Bone marrow (tissue), 2 donors: ENCODE measurements at places on chromosomes 12 and 14.

GRCh38 chr12:122499991-122500684 is 594 bp downstream of the ZCCHC8 start:
- no peak for DNase-seq

DNA sequence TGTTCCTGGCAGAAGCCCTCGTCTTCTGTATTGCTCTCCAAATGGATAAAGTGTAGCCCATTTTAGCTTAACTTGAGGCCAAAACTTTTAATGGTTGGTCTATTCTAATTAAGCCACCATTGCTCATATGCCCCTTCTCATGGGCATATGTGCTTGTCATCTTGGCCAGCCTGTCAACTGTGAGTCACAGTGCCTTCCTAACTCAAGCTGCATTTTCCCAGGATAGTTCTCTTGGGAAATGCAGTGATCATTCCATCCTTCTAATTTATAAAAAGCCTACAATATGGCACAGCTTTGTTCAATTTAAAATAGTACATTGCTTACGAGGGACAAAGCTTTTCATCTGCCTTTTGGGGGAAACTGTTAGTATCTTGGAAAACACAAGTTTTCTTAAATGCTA is 6.6 kb downstream of the PTHLH start:
- DNase-seq = no peak

DNA sequence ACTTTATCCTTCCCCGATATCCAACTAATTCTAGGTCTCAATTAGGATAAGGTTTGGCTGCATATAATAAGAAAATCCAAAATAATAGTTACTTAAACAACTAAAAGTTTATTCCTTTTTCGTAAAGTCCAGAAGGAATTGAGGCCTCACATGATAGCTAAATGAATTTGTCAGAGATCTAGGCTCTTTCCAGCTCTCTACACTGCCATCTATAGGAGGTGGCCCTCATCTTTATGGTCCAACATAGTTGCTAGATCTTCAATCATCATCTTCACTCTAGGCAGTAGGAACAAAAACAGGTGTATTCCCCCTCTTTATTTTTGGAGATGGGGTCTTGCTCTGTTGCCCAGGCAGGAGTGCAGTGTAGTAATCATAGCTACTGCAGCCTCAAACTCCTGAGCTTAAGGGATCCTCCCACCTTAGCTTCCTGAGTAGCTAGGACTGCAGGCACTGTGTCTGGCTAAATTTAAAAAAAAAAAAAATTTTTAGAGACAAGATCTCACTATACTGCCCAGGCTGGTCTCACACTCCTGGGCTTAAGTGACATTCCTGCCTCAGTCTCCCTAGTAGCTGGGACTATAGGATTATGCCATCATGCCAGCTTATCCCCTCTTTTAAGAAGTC is 46.5 kb upstream of the SAV1 start:
- peak; percentile 36 for DNase-seq

DNA sequence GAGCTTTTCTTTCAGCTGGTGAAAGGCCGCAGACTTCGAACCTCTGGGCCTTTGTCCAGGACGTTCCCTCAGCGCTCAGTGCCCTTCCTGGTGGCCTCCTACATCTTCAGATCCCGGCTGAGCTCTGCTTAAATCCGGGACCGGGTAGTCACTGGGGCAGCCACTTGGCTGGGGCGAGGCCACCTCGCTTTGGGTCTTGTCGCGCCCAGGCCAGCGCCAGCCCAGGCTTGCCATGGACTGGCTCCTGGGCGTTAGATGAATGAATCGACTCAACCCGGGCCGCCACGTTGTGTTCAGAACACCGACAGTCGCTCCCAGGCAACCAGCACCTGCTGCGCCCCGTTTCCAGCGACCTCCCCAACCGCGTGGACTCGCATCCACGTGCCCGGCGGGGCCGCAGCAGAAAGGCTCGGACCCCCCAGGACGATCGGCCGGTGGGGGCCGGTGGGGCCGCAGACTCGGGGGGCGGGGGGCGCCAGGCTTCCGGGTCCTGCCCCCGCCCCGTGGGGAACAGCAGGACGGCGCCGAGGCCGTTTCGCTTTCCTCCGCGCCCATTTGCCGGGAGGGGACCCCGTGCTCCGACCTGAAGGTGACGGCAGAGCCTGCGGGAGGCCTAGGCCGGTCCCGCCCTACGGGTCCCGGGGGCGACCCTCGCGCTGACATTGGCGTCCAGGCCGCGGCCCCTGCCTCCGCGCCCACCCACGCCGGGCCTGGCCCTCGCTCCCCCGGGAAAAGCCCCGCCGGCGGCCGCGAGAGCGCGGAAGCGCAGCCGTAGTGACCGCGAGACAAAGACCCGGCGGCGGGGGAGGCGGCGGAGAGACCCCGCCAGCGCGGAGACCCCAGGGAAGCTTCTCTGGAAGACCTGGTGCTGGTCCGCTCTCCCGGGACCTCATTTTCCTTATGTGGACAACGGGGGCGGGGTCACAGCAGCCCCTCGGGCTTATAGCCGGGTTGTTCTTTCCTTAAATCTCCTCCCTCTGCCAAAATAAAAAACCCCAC is 37.3 kb upstream of the RCOR1 start:
- peak; percentile 31 for DNase-seq

GRCh38 chr12:101876322-101876860 is 989 bp upstream of the DRAM1 start:
- DNase-seq = no peak

DNA sequence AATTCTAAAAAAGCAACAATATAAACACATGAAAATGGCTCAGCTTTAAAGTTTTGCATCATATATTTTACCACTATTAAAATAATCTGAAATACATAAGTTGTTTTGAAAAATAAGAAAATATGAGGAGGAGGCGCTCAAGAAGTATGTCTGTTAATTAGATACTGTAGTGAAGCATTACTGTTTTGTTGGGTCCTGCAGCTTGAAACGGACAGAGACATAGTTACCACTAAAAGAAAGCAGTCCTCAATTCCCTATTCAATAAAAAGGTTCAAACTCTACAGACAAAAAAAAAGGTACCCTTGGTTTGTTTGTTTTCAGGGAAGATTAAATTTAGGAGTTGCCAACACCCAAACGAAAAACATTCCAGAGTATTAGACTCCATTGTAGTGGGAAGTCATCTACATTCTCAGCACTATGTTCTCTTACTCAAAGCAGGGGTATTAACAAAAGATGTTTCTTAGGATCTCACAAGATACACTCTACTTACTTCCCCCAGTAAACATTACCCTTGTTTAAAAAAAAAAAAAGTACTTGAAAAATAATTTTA is 3.0 kb downstream of the PAWR start:
- no peak for DNase-seq

GRCh38 chr14:56002876-56003625 is 115.2 kb upstream of the PELI2 start:
- DNase-seq = no peak

- no peak for DNase-seq
Measured at GRCh38 chr14:42378880-42379279, 772.2 kb downstream of the LRFN5 start.

- DNase-seq = no peak
Measured at GRCh38 chr12:124786061-124786964, 77.4 kb downstream of the SCARB1 start.

DNA sequence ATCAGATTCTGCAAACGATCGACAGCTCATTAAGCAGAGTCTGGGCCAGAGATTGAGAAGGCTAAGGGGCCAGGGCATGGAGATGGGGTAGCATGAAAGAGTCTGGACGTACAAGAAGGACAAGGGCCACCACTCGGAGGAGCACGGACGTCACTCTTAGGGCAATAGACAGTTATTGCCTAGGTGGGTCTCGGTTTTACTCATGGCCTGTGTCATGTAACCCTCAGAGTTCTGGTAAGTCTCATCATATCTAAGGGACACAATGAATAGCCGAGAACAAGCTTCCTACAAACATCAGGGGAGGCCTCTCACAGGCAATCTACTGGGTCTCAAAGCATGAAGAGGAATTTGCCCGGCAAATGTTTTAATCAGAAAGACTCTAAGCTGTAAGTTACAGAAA is 30.4 kb upstream of the ITPK1 start:
- no peak for DNase-seq

DNA sequence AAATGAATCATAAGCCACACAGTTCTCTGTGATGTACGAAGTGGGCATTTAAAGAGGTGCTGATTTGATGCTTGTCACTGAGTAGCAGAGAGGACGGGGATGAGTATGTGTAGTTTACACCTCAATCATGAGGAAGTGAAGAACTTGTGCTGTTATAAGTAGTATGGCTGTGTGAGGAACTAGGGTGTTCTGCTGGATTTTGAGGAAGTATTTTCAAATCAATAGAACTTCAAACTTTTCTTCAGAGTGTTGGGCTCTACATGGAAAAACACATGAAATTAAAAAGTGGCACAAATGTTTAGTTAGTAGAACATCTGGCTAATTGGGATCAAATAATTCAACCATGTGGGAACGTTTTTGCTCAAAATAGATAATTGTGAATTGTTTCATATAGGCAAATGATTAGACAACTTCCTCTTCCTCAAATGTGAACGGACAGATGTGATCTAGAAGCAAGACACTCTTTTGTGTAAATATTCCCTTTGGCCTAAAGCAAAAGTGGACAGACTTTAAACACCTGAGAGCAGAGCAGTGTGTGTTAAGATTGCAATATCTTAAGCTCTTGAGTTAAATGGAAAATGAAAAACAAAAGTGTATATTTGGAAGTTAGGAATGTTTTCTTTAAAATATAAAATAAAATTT is 168.5 kb downstream of the NAV3 start:
- DNase-seq = peak; percentile 10

DNA sequence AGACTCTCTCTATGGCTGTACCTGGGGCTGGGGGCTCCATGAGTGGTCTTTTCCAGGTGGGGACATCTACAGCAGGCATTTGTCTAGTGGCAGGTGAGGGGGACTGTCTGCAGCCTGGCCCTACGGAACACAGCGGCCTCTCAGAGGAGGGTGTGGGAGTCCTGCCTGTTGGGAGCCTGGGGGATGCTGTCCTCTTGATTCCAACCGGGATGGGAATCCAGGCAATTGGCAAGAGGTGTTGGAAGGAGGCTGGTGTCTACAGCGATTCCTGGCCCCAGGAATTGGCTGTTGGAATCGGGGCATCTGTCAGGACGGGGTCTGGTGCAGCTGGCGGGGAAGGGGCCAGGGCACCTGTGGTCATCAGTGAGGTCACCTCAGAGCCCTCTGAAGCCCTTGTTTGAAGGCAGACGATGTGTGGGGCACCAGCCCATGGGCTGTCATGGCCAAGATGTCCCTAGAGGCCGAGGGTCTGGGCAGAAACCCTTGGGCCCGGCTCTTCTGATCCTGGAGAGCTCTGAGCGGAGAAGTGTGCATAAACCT is 386.3 kb downstream of the TMEM121 start:
- no peak for DNase-seq

DNA sequence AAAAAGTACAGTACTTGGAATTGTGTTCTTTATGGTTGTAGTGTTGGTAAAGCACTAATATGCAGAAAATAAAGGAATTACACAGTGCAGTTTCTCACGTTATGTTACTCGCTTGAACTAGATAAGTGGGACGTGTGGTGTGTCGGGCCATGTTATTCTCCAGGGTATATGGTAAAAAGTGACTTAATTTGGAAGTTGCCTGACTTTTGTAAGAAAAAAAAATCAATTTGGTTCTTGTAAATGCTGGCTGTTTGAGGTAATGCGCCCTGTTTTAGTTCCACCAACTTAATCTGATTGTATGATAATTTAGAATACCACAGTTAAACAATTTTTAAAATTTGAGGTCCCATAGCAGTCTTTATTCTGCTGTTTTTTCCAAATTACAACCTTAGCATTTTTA is 4.1 kb downstream of the ARF6 start:
- DNase-seq = no peak

GRCh38 chr12:54133772-54134375 is 54.9 kb downstream of the SMUG1 start:
- no peak for DNase-seq

DNA sequence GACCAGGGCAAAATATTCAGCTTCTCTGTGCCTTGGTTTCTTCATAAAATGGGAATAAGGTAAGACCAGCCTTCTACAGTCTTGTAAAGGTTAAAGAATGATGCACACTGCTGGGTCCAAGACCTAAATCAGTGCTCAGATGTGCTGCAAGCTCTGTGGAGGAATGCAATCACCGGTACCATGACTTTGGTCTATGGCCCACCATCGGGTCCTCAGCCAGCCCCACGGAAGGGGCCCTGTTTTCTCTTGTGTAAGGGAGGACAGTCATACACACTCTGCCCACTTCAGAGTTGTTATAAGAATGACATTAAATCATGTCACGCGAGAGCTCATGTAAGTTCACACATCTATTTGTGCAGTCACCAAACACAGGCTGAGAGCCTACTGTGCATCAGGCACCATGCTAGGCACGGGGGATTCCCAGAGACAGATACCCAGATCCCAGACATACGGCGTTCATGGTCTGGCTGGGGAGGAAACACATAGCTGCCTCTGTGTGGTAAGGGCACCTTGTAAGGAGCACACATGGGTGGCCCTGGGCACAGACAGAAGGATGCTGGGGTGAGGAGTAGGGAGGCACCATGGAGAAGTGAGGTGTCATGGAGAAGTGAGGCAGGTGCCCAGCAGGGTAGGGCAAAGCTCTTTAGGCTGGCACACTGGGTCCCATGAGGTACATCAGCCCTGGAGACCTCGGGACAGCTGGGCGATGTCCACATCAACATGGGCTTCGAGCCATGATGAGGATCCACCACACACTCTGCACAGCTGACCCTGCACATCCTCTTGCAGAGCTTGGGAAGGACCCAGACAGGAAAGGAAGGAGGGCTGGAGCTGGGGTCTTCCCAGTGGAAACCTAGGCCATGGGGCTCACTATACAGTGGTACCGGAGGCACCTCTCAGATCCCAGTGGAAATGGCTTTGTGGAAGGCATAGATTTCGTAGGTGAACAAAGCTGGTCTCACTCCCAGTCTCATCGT is 190.4 kb upstream of the DIO3 start:
- DNase-seq = no peak

GRCh38 chr12:1697271-1697670 is 6.4 kb downstream of the ADIPOR2 start:
- DNase-seq = no peak

GRCh38 chr12:18492372-18493025 is 231.2 kb downstream of the PIK3C2G start:
- no peak for DNase-seq

- no peak for DNase-seq
Measured at GRCh38 chr14:50051106-50051505, 65.3 kb downstream of the VCPKMT start.

DNA sequence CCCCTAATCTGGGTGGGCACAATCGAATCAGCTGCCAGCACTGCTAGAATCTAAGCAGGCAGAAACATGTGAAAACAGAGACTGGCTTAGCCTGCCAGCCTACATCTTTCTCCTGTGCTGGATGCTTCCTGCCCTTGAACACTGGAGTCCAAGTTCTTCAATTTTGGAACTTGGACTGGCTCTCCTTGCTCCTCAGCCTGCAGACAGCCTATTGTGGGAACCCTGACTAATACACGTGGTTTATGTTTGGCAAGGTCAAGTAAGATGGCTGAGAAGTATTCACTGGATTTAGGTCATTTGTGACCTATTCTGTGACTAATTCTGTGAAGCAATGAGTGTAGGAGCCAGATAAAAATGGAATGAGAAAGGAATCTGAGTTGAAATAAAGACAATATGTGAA is 11.0 kb downstream of the GPR135 start:
- no peak for DNase-seq

DNA sequence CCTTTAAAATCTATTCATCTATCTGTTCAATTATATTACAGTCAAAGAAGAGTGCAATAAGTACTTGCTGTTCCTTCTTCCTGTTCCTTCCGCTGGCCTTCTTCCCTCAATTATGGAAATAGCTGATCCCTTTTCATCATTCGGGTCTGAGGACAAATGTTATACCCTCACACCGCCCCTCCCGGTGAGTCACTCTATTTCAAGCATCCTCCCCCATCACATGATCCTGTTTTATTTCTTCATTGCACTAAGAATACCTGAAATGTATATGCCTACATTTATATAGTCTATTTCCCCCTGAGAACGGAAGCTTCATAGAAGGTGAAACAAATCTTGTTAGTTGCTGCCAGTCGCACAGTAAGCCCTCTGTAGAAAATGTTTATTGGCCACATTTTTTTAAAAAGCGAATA is 2.5 kb downstream of the SLC38A1 start:
- no peak for DNase-seq
